Stimulated activated CD4-positive, alpha-beta T cell treated with anti-CD3 and anti-CD28 coated beads, Interleukin-4, amount 100 ng/mL, for 48 hours (primary cell): ENCODE measurements at places on chromosomes 13 and 19.

DNA sequence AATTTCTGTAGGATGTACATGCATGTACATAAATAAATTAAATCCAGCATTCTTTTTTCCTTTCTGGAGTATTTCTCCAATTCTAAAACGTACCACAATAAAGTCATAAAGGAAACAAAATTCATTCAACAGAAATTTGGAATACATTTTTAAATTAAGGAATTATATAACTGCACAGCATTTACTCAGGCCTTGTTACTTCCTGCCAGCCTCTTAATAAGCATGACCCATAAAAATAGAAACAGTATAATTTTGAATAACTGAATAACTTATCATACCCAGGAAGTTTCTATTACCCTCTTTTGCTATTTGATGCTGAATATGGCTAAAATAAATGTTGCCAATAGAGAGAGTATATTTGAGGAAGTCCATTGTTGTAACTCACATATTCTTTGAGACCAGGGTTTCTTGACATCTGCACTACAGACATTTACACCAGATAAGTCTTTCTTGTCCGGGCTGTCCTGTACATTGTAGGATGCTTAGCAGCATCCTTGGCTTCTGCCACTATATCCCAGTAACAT is 178.2 kb downstream of the KLF12 start:
- no peak for DNase-seq

DNA sequence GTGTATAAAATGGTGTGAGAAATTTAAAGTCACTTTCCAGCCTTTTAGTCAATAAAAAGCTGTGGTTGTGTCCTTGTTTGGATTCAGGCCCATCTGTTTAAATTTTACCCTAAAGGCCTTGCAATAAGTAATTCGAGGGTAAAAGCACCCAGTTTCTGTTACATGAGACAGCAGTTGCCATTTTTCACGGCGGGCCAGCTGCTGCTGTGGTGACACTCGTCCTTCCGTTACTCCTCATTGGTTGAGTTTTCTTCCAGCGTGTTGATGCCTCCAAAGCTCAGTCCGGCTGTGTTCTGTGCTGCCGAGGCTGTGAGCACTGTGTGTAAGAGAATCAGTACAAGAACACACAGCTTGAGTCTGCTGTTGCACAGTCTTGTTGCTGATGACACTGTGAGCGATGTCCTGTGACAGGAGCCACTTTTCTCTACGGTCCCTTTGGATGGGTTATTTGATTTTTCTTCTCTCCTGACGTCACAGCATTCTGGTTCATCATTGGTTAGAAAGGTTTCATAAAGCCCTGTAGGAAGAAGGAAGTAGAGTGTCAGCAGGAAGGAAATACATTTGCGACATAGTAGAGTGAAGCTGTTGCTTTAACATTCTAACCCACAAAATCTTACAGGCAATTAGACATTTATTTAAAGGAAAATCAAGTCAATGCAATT is 602.5 kb upstream of the ARGLU1 start:
- no peak for DNase-seq

- no peak for DNase-seq
These were observed 35.7 kb upstream of the DPRX start for GRCh38 chr19:53596056-53596455.

- no peak for DNase-seq
These were observed 945.5 kb upstream of the SLC10A2 start for GRCh38 chr13:104011505-104012241.

DNA sequence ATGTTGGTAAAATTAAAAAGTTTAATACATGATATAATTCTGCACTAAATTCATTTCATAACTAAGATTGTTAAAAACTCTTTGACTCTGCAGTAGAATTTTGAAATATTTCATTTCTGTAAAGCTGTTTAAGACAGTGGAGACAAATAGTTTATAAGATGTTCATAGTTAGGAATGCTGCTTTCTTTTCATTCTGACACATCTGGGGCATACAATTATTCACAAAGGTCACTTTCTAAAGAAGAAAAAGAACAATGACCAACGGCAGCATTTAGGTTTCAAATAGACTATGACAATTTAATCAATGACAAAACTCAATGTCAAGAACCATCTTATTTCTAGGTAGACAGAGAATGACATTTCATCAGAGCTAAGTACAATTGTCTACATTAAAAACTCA is 1422.1 kb downstream of the PCDH9 start:
- no peak for DNase-seq

DNA sequence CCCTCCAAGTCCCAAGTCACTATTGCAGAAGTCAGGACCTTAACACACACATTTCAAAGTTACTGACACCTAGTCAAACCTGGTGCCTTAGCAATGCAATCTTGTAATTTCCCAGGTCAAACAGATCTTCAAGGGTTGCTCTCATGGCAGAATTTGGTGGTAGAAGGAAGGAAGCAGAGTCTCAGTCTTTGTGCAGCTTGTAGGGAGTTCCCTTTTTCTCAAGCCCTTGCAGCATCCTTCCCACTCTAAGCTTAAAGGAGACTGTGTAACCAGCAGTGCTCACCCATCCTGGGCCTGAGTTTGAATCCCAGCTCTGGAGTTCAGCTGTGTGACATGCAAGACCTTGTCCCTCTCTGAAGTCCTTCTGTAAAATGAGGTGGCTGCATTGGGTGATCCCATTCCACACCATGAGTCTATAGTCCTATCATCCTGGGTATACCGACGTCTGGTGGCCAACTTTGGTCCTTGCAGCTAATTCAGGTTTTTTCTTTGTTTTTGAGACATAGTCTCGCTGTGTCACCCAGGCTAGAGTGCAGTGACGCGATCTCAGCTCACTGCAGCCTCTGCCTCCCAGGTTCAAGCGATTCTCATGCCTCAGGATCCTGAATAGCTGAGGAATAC is 9.8 kb downstream of the SIGLEC10 start:
- no peak for DNase-seq

DNA sequence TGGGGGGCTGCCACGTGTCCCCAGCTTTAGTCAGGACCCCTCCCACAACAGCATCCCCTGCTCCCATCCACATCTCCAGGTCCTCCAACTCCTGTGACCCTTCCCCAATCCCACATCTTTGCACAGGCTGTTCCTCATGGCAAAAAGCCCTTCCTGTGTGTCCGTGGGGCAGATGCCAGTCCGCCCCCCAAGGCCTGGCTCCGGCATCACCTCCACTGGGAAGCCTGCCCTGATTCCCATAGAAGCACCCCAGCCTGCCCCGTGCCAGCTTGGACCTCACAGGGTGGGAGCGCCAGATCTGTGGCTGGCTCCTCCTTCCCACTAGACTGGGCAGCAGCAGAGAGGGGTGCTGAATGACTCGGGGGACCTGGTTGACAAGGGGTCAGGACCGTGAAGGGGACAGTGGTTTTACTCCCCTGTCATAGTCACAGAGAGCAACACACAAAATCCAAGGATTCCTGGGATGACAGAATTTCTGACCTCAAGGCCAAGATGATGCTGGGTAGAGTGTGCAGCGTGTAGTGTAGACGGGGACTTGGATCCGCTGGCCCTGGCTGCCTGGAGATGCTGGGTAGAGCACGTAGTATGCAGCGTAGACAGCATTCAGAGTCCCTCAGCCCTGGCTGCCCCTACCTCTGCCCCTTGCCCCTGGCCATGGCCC is 13.3 kb downstream of the KLF2 start:
- no peak for DNase-seq
